ENCODE measurements at places on chromosomes 3 and 15. TPM values are rescaled to one million over a fixed set of nuclear protein-coding genes. Genes with fewer than 3 reads are reported as not detected.

GRCh38 chr3:128845119-128845777, 34.2 kb upstream of the ACAD9 start:
- no peak for DNase-seq

DNA sequence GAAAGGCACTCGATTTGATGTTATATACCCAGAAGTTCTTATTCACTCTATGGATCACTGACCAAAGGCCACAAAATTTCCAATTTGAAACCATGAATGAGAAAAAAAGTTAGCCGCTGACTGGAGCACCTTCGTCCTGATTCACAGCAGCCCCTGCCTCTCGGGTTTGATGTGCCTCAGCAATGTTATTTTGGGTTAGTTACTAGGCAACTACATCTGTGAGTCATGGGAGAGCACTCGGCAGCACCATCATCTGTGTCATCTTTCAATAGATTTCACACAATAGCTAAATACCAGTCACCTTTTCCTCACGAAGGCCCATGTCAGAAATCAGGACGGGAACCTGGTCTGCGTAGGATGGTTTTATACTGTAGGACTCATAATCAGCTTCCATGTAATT, 269.2 kb downstream of the ZBBX start:
- DNase-seq: no peak

The CCR1 gene
- total RNA-seq: 3.0 TPM

DNA sequence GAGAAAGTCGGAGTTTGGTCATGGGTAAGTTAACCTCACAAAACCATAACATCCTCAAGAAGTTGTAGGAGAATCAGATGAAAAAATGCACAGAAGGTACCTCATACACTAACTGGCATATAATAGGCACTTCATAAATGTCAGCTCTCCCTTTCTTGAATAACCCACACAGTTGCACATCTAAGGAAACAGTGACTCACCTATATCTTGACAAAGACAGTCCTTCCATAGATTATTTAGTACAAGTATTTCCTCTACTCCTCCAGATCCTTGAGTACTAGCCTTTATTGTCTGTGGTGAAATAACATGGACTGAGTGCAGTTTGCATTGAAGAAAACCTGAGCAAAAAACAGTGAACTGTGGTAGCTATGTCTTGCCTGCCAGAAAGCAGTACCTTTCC, 46.6 kb downstream of the MAGI1 start:
- DNase-seq: no peak

The SLC9C1 gene
- total RNA-seq: not detected
